ENCODE measurements at places on chromosomes 4 and X. TPM values are rescaled to one million over a fixed set of nuclear protein-coding genes. Genes with fewer than 3 reads are reported as not detected.

DNA sequence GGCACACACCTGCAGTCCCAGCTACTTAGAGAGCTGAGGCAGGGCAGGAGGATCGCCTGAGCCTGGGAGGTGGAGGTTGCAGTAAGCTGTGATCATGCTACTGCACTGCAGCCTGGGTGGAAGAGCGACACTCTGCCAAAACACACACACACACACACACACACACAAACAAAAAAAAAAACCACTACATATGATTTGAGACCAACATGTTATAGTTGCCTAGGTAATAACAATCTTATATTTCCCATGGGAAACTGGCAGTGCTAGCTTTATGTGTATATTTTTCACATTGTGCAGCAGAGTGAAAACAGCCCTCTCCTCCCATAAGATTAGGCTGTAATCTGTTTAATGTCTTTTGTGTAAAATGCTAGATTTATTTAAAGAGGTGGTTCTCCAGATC, 3.1 kb upstream of the FAM241A start:
- no peaks in the 10 kb centered on the region for H3K27me3 ChIP-seq
- no peaks in the 10 kb centered on the region for H3K36me3 ChIP-seq
- H3K4me1 ChIP-seq, result peaks cover 5% of the 10 kb centered on the region
- DNase-seq, result no peak

- no peak for DNase-seq
- no peaks in the 10 kb centered on the region for H3K27me3 ChIP-seq
- no peaks in the 10 kb centered on the region for H3K36me3 ChIP-seq
Measured at GRCh38 chrX:16444353-16444752, 205.6 kb upstream of the S100G start.

DNA sequence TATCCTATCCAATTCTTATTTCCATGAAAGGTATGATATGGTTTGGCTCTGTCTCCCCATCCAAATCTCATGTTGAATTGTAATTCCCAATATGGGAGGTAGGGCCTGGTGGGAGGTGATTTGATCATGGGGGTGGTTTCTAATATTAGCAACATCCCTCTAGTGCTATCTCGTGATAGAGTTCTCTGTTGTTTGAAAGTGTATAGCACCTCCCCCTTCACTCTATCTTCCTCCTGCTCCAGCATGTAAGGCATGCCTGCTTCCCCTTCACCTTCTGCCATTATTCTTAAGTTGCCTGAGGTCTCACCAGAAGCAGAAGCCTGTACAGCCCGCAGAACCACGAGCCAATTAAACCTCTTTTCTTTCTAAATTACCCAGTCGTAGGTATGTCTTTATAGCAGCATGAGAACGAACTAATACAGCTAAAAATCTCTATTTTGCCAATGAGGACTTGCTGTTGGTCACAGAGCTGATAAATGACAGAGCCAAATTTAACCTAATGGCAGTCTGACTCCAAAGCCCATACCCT, 247.2 kb downstream of the HNRNPD start:
- no peaks in the 10 kb centered on the region for H3K4me1 ChIP-seq
- no peak overlapping the region for H3K4me3 ChIP-seq
- DNase-seq, result no peak
- H3K27me3 ChIP-seq, result no peaks in the 10 kb centered on the region
- H3K36me3 ChIP-seq, result no peaks in the 10 kb centered on the region
- no peak overlapping the region for H3K27ac ChIP-seq

DNA sequence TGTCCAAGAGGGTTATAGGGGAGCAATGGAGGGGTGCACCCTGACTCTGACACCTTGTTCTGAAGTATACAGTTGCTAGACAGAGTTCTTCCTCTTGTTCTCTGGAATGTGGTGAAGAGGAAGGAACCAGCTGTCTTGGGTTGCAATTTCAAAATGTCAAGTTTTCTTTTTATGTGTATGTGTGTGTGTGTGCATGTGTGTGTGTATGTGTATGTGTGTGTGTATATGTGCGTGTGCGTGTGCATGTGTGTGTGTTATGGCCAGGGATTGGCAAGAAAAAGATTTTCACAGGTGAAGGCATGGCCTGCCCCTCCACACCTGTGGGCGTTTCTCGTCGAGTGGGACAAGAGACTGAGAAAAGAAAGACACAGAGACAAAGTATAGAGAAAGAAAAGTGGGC, 81.6 kb upstream of the ADGRA3 start:
- H3K4me3 ChIP-seq, result no peak overlapping the region
- no peak for DNase-seq
- H3K36me3 ChIP-seq, result no peaks in the 10 kb centered on the region
- no peaks in the 10 kb centered on the region for H3K4me1 ChIP-seq

DNA sequence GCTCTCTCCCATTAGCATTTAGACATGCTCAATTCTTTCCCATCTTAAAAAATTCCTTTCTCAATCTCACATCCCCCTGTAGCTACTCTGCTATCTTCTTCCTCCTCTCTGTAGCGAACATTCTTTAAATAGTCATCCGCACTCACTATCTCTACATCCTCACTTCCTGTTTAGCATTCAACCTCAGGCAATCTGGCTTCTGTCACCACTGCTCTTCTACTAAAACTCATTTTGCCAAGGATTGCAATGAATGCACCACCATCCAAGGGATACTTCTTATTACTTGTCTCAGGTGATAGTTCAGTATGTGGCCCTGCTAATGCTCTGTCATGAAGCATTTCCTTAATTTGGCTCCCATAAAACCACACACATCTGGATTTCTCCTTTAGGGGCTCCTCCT, 10.9 kb upstream of the TET2 start:
- no peak for DNase-seq
- H3K36me3 ChIP-seq, result no peaks in the 10 kb centered on the region

DNA sequence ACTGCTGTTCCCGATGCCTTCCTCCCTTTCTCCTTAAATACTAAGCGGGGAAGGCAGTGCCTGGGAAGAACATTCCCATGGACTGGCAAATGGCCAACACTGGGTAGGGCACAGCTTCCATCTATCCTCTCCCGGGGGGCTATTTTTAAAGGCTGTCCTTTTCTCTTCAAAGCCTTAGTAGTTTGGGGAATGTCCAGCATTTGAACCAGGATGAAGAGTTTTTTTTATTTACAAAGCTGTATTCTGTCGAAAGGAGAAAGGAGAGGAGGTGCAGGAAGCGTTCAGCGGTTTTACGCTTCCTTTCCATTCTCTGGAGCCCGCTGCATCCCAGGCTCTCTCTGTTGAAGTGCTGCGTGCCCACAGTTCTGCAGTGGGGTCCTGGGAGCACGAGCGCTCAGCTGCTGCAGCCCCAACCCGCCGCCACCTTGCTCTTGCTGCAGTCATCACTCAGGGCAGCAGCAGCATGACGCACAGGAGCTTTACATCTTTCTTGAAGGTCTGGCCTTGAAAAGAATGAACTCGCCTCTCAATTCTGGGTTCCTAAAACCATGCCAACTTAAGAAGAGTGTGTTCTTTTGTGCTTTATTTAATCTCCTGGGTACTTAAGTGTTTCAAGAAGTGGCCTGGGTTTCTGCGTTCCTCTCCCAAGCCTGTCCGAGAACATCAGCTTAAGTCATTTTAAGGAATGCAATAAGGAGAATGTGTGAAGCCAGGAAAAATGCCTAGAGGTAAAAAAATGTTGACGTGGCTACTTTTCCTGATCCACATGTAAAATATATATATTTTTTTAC, 427.2 kb downstream of the MAPK10 start:
- no peak overlapping the region for H3K4me3 ChIP-seq
- no peak for DNase-seq
- H3K4me1 ChIP-seq, result peaks cover 3% of the 10 kb centered on the region
- H3K36me3 ChIP-seq, result no peaks in the 10 kb centered on the region

DNA sequence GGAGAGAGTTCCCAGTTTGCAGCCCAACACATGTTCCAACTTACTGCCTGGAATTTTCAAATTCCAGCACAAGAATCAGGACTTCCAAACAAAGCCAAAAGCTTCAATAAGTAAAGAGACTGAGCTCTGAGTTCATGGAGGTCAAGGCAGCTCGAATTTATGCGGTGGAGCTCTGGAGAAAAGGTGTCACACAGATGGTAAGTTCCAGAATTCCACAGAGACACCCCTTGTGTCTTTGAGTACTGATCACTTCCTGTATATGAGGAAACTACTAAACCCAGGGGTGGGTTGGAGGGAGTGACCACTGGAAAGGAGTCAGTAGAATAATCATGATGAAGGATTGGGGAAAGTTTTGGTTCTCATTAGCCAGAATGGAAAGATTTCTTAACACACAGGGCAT, 118.5 kb upstream of the GUCY1A1 start:
- no peak overlapping the region for H3K27ac ChIP-seq
- no peak overlapping the region for H3K4me3 ChIP-seq
- H3K27me3 ChIP-seq, result no peaks in the 10 kb centered on the region
- H3K4me1 ChIP-seq, result peaks cover 3% of the 10 kb centered on the region
- no peaks in the 10 kb centered on the region for H3K36me3 ChIP-seq

The P2RY10 gene
- total RNA-seq, result 1.9 TPM

The F8A2 gene
- total RNA-seq, result not detected

The INTS6L gene
- total RNA-seq, result 6.9 TPM

The RNF150 gene
- total RNA-seq, result 5.7 TPM

The FUNDC2 gene
- total RNA-seq, result 34.0 TPM

Data from esophagus squamous epithelium (tissue), 5 donors.